SW 1271 (cell line): ENCODE measurements at places on chromosomes 1 and 21.

- DNase-seq = no peak
Measured at GRCh38 chr1:20343149-20343937, 52.7 kb downstream of the VWA5B1 start.

GRCh38 chr21:34599534-34600101, 15.3 kb downstream of the RCAN1 start:
- no peak for DNase-seq

GRCh38 chr1:243738020-243738419, 112.0 kb downstream of the AKT3 start:
- no peak for DNase-seq

DNA sequence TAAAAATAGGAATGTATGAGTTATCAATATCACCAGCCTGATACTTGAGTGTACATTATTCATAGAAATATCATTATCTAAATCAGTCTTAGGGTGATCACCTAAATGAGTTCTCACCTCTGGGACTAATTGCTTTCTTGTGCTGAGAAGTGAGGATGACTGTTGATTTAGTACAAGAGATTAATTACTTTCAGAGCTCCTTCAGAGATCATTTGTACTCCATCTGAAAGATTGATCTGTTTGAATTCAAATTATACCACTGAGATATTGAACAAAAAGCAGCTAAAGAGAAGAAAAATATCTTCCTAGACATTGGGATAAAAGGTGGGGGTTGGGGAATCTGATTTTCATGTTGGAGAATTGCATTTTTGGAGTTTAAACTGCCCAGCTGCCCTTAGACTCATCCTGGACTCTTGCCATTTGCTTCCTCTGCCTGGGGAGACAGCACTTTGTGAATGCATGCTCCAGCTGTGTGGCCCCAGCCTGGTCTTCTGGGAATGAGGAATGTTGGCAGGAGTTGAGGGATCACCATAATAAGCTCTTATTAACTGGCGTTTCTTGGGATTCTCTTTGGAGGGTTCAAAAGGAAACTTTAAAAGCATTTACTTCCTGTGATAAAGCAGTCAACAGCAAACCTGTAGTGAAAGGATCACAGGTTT, 19.7 kb upstream of the PGBD2 start:
- DNase-seq = no peak

DNA sequence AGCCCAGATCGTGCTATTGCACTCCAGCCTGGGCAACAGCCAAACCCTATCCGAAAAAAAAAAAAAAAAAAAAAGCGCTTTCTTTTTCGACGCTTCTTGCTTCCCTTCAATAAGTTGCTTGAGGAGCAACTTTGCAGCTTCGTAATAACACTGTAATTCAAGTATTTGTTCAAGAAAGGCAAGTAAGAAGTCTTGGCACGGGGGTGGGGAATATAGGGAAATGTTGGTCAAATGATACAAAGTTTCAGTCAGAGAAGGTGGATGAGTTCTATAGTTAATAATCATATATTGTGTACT, 871 bp upstream of the PSMA5 start:
- DNase-seq = no peak

DNA sequence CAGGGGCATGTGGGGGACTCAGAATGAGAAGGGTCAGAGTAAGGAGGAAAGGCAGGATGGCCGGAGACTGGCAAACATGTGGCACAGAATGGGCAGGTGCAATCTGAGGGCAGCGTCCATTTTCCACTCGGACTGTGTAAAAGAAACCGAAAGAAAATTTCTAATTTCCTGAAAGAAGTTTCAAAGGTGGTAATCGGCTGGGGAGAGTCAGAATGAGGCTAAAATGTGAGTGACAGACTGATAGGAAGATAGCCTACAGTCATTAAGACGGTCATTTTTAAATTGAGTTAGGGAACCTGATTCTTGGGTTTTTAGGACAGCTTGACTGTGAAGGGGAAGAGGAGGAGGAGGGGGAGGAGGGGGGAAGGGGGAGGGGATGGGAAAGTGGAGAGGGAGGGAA, 23.6 kb downstream of the COA6 start:
- no peak for DNase-seq

DNA sequence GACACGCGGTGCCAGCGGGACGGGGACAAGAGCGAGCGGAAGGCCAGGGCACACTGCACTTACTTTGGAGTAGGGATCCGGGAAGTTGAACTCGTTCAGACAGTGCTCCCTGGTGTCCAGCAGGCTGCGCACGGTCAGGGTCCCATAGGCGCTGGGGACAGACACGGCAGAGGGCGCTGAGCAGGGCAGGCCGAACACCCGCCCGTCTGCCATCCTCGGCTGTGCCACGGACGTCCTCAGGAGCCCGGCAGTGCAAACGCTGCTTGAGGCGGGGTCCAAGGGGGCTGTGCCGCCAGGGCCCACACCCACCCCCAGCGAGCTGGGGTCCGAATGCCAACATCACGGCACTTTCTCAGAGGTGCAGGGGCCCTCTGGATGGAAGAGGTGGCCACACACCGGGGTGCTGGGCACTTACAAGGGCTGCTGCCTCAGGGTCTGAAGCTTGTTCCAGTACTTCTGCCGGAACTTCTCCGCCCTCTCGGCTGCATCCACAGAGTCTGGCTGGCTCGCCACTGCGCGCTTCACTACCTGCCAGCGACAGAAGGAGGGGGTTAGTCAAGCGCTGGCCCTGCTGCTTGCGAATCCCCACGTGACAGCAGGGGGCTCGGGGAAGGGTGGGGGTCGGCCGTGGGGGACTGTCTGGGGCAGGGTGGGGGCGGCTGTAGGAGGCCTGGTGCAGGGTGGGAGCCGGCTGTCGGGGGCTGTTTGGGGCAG, 12.3 kb downstream of the PANK4 start:
- DNase-seq = no peak

DNA sequence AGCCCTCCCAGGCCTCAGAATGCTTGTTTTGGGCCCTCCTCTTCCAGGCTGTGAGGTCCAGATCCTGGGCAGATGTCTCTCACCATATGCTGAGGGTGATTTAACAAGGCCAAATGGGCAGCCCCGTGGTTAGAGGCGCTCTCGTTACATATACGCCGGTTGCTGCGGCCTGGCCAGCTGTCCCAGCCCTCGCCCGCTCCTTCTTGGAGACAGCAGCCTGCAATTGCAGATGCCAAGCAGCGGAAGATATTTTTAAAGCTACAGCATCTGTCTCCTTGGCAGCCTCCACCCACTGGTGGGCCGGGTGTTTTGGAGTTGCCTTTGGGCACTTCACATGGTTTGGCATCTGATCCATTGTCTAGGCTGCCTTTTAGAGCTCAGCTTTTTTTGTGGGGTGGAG, 178.8 kb upstream of the NFIA start:
- no peak for DNase-seq

- DNase-seq = no peak
Measured at GRCh38 chr1:29356663-29357062, 120.3 kb downstream of the PTPRU start.

DNA sequence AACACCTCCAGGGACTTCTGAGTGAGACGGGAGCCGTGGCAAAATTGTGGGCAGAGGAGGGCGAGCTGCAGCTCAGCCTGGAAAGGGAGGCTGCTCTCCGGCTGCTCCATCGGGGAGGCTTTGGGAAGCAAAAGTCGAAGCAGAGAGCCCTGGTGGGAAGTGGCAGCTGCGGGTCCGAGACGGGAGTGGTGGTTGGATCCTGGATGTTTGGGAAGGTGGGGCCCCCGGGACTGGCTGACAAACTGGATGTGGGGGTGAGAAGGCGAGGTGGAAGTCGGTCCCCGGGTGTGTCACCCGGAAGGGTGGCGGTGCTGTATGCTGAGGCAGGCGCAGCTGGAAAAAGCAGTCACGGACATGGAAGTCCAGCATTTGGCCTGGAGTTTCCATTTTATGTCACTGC, 52.1 kb downstream of the KCNAB2 start:
- no peak for DNase-seq

- no peak for DNase-seq
Measured at GRCh38 chr1:14313731-14314431, 284.6 kb upstream of the KAZN start.

DNA sequence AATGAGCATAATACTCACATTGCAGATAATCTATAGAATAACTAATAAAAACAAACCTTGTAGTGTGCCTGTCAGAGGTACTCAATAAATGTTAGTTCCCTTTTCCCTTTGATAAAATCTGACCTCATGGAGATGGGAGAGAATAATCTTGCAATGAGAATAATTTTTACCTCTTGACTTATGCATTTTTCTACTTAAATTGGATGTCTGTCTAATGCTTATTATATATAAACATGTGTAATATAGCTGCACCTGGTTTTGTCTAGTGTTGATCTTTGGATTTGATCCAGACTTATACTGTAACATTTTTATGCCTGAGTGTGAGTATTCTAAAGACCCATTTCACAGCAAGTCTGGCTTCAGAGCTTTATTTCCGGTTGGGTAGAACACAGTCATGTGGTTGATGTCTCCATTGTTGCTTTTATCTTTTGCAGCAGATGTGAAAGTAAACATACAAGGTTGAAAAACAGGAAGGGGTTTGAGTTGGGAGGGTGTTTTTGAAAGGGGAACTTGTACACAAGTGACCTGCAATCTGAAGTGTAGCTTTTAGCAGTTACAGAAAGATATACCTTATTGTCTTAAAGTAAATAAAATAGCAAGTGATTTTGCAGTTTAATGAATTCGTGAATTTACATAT, 12.4 kb downstream of the EPB41 start:
- no peak for DNase-seq

DNA sequence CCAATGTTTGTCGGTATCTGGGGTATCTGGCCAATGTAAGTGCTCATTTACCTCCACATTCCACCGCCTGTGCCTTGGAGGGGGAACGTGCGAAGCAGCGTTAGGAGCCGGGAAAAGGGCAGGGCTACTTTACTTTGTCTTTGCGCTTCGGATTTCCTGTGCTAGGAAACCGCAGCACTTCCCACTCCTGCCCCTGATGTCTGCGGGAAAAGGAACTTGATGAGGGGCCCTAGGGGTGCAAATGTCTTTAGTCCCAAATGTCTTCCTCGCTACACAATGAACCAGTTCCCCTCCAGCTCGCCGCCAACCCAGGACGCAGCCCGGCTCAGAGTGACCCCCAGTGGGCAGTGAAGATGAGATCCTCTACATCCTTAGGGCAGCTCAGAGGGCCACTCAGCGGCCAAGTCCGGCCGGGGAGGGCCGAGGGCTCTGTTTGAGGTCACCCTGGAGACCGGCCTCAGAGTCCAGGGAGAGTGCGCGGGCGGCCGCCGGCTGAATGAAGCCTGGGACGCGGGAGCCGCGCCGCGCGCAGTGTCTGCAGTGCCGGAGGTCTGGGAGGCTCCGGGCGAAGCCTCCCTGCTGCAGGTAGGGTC, at the start of gene DYNLT5:
Gene DYNLT5, plus strand, starts transcription at position 460 of the 593 bp plus-strand sequence. CDS start 2,200 bp downstream, outside the sequence.
- no peak for DNase-seq

GRCh38 chr1:54301497-54301896, 101.5 kb downstream of the MRPL37 start:
- DNase-seq = no peak

DNA sequence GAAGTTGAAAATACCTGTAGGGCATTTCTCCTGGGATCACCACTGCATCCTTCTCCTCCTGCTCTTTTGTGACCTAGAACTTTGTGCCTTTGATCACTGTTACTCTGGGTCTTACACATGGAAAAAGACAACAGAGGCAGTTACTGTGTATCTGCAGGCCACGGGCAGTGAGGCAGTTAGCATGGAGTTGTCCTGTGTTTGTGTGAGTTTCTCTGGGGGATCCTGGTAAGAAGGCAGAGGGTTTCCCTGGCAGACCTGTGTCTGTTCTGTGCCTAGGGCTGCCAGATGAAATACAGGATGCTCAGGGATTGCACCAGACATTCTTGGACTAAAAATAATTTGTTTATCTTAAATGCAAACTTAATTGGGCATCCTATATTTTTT, 44.4 kb upstream of the SCCPDH start:
- no peak for DNase-seq

DNA sequence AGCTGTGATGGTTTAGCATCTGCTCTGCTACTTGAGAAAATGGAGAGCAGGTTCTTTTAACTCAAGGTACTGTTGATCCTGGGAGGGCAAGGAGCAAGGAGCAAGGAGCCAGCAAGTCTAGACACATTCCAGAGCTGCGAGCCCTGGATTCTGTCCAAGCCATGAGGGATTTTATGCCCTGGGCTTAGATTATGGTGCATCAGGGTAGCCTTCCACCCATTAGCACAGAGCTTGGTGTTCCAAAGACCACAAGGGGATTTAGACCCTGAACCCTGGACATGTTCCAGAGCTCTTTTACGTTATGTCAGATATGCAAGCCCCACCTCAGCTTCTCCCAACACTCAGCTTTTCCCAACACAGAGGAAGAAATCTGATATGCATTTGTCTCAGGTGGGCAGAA, 2.0 kb upstream of the OR14I1 start:
- no peak for DNase-seq

- DNase-seq = no peak
Measured at GRCh38 chr21:41685511-41686149, 81.2 kb downstream of the RIPK4 start.

- DNase-seq = no peak
Measured at GRCh38 chr21:44375281-44375651, 21.8 kb downstream of the TRPM2 start.

DNA sequence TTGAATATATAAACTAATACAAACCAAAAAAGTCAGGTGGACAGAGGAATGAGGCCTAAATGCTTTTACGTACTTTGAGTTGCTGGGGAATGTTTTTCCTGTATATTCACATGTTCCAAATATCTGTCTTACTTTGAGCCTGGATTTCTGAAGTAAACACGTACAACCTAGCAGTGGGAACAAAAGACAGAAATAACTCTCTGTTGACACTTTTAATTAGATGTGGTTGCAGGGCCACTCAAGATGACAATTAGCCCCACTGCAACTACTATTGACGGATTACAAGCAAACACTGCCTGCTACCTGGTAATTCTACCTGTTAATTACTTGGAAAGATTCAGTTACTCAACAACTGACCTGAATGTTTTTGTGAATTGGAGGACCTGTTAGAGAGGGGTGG, 196.9 kb downstream of the TTLL7 start:
- no peak for DNase-seq

GRCh38 chr1:33296082-33296458, 24.8 kb downstream of the A3GALT2 start:
- DNase-seq = no peak

DNA sequence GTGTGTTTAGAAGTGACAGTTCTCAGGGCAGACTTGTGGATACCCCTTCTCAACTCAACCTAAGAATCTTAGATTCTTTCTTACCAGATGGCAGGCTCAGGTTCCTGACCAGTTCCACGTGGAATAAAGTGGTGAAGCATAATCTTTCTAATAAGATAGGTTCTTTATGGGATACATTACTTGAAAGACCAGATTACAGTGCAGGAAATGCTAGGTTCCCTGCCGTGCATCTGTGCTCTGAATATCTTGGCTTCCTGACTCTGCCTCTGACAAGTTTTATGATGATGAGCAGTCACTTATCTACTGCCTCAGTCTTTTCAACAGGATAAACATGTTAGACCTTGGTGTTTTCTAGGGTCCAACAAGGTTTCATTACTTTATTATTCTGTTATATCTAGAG, 207.9 kb upstream of the CACYBP start:
- DNase-seq = no peak

DNA sequence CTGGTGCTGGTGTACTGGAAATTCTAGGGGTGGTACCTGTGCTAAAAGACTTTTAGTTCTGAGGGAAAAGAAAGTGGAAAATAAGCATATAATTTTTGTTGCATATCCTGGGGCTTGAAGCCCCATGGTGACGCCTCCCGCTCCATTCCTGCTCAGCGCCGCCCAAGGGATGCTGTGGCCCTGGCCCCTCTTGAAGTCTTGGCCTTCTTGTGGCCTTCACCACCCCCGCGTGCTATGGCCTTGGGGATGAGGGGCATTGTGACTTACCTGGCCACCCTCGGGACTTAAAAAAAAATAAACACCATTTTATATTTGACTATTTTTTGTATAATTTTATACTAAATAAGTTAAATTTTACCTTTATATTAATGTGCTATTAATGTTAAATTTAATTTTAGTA, 15.3 kb downstream of the IFI16 start:
- DNase-seq = no peak

GRCh38 chr1:235329139-235329902, 951 bp downstream of the GGPS1 start:
- no peak for DNase-seq
